SK-MEL-5 (cell line): ENCODE measurements at places on chromosomes 2 and 18.

GRCh38 chr2:151638191-151638933 lies 95.9 kb downstream of the NEB start:
- peak; percentile 15 for DNase-seq

- DNase-seq, result no peak
Measured at GRCh38 chr2:120631724-120632123, 103.9 kb upstream of the GLI2 start.

DNA sequence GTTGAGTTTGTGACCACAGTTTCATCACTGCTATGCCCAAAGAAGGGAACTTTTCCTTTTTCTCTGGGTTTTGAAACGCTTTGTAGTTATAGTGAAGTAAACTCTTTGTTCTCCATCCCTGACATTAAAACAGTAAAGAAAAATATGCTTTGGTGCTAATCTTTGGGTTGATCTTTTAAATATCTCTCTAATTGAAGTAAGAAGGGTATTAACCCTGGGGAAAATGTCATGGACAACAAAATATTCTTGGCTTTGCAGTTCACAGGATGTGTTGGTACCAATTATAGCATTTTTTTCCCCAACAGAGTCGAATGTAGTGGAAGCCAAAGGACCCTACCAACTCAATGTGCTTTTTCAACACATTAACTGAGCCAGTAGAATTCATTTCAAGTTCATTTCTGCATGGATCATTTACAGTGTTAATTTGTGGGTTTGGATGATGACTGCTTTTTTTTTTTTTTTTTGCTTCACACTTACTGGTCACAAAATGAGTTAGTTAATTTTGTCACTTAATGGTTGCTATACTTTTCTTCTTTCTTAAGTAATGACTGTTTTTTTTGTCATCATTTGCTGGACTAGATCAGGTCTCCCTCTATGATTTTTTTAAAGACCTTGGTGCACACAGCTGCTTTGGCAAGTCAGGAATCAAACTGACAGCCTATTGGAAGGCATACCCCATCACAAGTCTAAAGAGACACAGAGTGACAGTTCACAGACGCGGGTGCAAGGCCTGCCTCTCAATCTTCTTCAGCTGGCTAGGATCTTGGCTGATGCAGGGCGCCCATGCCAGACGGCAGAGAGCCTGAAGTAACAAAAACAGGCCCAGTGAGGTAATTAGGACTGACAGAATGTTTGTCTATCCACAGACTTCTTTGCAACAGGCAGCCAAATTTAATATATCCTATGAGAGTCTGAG lies 98.8 kb upstream of the MMADHC start:
- no peak for DNase-seq

GRCh38 chr18:41073372-41073954 lies 881.6 kb upstream of the PIK3C3 start:
- no peak for DNase-seq

GRCh38 chr2:129903586-129904425 lies 75.7 kb upstream of the RAB6C start:
- DNase-seq, result peak; percentile 34

DNA sequence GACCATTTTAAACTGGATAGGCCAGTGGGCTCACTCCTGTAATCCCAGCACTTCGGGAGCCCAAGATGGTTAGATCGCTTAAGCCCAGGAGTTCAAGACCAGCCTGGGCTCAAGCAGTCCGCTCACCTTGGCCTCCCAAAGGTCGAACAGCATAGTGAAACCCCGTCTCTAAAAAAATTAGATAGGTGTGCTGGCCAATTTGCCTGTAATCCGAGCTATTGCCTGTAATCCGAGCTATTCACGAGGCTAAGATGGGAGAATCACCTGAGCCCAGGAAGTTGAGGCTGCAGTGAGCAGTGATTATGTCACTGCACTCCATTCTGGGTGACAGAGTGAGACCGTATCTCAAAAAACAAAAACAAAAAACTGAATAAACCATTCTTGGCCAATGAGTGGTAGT lies 52.6 kb upstream of the EMILIN2 start:
- no peak for DNase-seq

GRCh38 chr2:44772669-44773378 lies 168.7 kb upstream of the SIX3 start:
- no peak for DNase-seq

- no peak for DNase-seq
Measured at GRCh38 chr2:177810906-177811305, 261.7 kb downstream of the PDE11A start.

GRCh38 chr2:24731040-24731439 lies 62.2 kb downstream of the PTRHD1 start:
- DNase-seq, result no peak

- DNase-seq, result no peak
Measured at GRCh38 chr2:23120161-23120560, 264.8 kb upstream of the KLHL29 start.

GRCh38 chr2:31016648-31017047 lies 121.6 kb downstream of the GALNT14 start:
- DNase-seq, result no peak

GRCh38 chr2:96863575-96864342 lies 5.9 kb upstream of the ANKRD39 start:
- DNase-seq, result no peak

GRCh38 chr2:216736326-216736725 lies 41.0 kb upstream of the IGFBP5 start:
- DNase-seq, result no peak

GRCh38 chr18:62442391-62442790 lies 80.4 kb upstream of the ZCCHC2 start:
- no peak for DNase-seq

GRCh38 chr2:162041485-162041884 lies 32.5 kb downstream of the DPP4 start:
- DNase-seq, result no peak

GRCh38 chr2:124560592-124561112 lies 535.6 kb downstream of the CNTNAP5 start:
- no peak for DNase-seq

DNA sequence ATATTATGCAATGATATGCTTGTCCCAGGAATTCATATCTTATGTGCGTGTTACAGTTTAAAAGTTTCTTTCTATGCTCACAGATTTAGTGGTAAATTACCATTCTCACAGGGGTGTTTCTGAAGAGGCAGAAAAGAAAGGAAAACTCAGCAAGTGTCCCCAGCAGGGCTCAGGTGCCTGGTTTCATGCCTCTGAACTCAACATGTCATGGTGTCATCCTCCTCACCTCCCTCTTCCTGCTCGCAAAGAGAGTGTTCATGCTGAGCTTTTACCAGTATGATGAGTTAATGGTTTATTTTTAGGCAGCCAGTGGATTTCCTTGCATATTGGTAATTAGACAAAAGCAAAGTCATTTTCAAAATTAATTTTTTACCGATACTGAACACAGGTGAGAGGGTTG lies 492.9 kb upstream of the ZEB2 start:
- DNase-seq, result no peak
